ENCODE measurements at places on chromosomes 11 and 22.

DNA sequence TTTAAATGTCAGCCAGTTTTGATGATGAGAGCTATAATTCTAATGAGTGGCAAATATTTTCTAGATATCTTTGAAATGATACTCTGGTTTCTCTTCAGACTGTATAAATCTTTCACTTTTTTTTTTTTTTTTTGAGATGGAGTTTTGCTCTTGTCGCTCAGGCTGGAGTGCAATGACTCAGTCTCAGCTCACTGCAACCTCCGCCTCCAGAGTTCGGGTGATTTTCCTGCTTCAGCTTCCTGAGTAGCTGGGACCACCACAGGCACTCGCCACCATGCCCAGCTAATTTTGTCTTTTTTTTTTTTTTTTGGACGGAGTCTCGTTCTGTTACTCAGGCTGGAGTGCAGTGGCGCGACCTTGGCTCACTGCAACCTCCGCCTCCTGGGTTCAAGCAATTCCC lies 113.6 kb downstream of the TEAD1 start:
- DNase-seq = no peak

GRCh38 chr11:47413908-47414684 lies 5.7 kb downstream of the SLC39A13 start:
- no peak for DNase-seq

GRCh38 chr22:40409613-40410113 lies 39.3 kb downstream of the SGSM3 start:
- DNase-seq = no peak

GRCh38 chr11:115456019-115456418 lies 48.2 kb downstream of the CADM1 start:
- DNase-seq = no peak

- no peak for DNase-seq
Observed at GRCh38 chr11:9739123-9739900, 75.4 kb downstream of the SWAP70 start.

- DNase-seq = no peak
Observed at GRCh38 chr22:29780220-29780619, 13.1 kb downstream of the UQCR10 start.

GRCh38 chr11:102802341-102802740 lies 4.4 kb upstream of the MMP1 start:
- no peak for DNase-seq

DNA sequence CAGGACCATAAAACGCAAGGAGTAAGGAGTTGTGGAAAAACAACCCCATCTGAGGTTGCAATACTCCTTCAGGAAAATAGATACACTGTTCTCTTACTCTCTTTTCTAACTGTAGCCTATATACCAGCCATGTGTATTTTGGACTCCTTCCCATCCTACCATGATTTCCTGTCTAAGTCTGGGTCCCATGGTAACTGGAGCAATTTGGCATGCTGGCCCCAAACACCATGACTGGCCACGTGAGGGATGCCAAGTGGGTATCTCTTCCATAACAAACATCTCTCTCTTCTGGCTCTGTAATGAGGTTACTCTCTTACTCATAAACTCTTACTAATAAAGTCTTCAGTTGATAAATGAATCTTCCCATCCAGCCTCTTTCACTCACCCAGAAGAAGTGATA lies 26.5 kb downstream of the ABTB2 start:
- no peak for DNase-seq

DNA sequence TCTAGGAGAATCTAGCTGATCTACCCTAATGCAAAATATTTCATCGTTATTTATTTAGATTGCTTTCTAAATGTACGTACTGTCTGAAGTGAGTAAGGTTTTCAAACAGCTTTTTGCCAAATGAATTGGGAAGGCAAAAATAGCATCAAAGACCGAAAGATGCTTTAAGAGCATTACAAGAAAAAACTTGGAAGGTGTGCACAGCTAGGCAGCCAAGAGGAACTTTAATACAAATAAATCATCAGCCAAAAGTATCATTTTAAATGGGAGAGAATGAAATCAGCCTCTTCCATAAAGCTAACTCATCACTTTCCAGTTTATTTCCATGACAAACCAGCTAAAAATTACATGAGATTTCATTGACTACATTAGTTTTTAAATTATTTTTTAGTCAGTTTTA lies 30.2 kb upstream of the CFAP300 start:
- no peak for DNase-seq

DNA sequence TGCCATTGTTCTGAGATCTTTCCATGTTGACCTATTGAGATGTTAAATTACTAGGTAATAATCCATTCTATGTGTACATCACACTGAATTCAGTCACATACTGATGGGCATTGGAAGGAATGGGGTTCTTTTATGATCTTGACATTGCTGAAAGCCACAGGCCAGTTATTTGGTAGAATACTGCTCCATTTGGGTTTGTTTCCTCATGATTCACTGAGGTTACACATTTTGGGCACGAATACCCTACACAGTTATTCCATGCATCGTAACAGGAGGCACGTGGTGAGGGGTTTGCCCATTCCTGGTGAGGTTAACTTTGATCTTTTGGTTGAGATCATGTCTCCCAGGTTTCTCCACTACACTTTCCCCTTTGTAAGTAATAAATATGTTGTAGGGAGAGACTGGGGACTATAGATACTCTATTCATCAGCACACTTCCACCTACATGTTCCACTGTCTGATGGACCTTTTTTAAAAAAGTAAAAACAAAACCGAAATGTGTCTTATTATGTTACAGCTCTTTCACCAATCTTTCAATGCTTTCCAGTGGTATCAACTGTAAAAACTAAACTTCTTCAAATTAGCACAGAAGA lies 12.0 kb upstream of the FOLR1 start:
- DNase-seq = no peak

DNA sequence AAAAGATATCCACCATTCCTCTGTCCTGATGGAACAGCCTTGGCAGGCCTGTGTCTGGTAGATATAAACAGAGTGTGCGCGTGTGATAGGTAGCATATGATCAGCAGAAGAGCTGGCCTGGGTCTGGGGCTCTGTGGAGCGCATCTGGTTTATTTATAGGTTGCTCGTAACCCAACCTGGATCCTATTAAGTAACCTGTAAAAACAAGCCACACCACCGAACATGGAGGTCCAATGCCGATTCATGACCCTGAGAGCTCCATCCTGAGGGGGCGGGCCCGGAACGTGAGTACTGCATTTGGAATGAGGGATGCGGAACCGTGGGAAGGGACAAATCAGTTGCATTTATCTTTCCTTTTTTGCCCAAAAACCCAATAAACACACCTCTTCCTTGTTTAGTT lies 31.9 kb upstream of the APOL5 start:
- no peak for DNase-seq

DNA sequence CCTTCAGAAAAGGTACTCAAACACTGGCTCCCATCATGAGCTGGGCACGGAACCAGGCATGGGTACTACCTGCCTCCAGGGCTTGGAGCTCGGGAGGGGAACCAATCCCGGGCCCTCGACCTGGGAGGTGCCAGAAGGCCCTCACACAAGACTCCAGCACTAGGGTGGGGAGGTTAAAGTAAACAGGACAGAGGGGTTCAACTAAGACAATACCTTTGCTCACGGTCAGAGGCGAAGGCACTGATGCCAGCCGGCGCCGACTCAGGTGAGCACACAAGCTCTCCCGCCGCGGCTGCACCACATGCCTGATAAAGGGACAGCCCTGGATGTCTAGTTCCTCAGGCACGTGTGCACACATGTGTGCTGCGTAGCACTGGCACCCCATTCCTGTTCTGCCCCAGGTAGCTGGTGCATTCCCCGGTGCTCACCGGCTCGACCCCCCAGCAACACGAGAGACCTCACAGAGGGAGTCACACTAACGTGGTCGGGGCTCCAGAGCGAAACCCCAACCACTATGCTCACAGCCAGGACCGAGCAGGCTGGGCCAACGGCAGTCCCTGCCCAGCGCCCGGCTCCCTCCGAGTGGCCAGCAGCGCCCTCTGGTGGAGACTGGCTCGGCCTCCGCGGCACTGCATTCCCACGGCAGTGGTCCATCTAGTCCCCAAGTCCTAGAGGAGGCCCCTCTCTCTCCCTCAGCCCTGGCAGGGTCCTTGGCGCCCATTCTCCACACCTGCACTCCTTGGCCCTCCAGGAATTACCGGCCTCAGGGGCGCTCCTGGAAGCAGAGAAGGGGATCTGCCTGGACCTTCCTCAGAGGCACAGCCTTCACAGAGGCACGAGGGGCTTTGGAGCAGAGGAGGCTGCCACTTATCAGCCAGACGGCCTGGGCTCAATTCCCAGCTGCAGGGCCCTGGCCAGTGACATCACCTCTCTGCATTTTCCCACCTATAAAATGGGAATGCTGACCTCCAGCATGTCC lies 28.8 kb upstream of the MOB2 start:
- peak; percentile 87 for DNase-seq

- peak; percentile 52 for DNase-seq
Observed at GRCh38 chr11:35418282-35419183, 825 bp downstream of the SLC1A2 start.

DNA sequence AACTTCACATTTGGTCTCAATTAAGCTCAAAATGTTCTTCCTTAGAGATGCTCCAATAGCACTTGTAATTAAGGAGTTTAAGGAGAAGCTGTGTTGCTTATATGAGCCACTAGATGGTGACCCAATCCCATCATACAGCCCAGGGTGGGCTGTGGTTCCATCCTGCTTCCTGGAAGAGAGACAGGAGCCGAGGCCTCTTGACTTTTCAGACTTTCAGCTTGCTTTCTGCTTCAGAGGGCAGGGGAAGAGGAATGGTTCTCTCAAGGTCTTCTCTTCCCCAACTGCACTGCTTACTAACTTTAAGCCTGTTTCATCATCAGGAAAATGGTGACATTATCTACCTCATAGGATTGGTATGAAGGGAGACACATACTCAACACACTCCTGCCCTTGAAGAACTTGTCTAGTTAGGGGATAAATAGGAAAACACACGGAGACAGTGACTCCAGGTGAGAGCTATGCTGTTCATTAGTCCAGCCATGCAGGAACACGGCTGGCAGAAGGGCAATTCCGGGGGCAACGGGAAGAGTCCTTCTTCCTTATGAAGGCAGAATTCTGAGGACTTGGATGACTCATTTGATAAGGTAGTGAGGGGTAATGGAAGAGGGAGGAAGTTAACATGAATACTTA lies 20.1 kb downstream of the TMEM218 start:
- DNase-seq = peak; percentile 18

- no peak for DNase-seq
Observed at GRCh38 chr11:73139476-73140198, 2.5 kb downstream of the FCHSD2 start.

- no peak for DNase-seq
Observed at GRCh38 chr11:729492-730074, 17.7 kb upstream of the TALDO1 start.

All from activated T-cell treated with anti-CD3 and anti-CD28 coated beads, Interleukin-2, amount 50 U/mL, for 48 hours (primary cell).